ENCODE measurements at places on chromosomes 12 and 14. TPM values are rescaled to one million over a fixed set of nuclear protein-coding genes. Genes with fewer than 3 reads are reported as not detected.
A peak's percentile ranks its signal among the peaks of the same experiment; 100 is the strongest.

Gene CLECL1
- total RNA-seq: not detected

Gene EEA1
- total RNA-seq: 20.4 TPM

Gene REC8
- not detected for total RNA-seq

Gene GDF3
- not detected for total RNA-seq

Gene ESPL1
- 29.0 TPM for total RNA-seq

Gene C14orf180
- not detected for total RNA-seq

Gene INHBE
- total RNA-seq: 1.6 TPM

Gene ACOT2
- 46.4 TPM for total RNA-seq

Gene LGMN
- 66.5 TPM for total RNA-seq

Gene MED6
- 60.6 TPM for total RNA-seq

GRCh38 chr12:57756406-57757341 is 1.8 kb downstream of the MARCHF9 start:
- DNase-seq: no peak

GRCh38 chr12:117098361-117099217 is 627 bp downstream of the TESC start:
- DNase-seq: no peak

GRCh38 chr12:1453810-1454209 is 140.6 kb downstream of the FBXL14 start:
- no peak for DNase-seq

DNA sequence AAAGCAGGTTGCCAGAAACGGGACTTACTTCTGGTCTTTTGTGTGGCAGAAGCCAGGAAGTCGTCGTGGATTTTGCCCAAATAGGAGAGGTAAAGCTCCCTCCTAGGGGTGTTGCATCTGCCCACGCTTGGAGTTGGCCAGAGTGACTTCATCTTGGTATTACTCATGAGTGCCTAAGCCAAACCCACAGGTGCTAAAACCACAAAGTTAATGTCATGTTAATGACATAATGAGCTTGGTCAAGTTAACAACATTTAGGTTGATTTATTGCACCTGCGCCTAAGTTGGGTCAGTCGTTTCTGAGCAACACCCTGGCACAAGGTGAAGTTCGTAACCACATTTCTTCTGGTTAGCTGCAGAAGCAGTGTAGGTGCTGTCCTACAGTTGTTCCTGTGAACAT is 225.2 kb downstream of the FUT8 start:
- DNase-seq: peak; percentile 76

DNA sequence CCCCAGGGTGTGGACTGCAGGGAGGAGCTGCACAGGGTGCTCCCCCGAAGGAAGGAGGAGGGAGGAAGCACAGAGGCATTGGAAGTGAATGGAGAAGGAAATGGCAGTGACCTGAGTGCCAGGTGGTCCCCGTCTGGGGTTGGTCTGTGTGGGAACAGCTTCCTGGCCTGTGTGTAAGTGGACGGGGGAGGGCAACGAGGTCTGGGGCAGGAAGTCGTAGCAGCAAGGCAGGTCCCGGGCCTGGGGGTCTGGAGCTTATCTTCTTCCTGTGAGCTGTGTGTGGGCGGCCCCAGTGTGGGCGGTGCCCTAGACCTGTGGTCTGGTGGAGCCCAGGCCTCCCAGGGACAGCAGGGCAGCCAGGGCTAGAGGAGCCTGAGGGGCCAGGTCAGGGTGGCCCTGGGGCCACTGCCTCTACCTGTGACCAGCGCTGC is 382.1 kb downstream of the TMEM121 start:
- DNase-seq: no peak

- DNase-seq: no peak
These were observed 310.3 kb downstream of the TMEM121 start for GRCh38 chr14:105836730-105837129.

DNA sequence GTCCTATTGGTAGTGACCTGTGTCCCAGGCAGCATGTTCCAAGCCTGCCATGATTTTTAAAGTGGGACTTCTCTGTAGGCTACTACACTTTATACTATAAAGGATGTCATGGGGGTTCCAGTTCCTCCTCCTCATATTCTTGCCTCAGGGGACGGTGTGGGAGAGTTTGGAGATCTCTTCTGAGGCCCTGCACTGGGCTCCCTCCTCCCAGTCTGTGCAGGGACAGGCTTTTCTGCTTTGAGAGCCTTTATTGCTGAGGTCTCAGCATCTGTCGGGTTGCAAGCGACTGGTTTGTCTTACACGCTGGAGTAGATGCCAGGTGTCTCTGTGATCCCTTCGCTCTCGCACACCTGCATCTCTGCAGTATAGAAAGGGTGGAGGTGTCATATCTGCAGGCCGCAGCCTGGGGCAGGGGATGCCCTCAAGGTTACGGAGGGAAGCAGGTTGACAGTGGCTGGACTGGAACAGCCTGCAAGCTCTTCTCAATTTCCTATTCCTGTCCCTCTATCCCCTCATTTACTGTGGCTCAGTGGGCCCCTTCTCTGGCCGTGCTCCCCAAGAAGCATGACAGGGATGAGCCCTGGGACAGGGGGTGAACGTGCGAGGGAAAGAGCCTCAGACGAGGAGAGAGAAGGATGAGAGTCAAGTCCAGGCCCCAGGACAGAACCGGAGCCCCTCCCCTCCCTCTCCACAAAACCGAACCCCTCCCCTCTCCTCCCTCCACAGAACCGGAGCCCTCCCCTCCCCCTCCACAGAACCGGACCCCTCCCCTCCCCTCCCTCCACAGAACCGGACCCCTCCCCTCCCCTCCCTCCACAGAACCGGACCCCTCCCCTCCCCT is 51.3 kb downstream of the SLC6A12 start:
- DNase-seq: no peak

GRCh38 chr12:89791286-89791685 is 82.6 kb upstream of the ATP2B1 start:
- no peak for DNase-seq

GRCh38 chr14:42944284-42944683 is 1337.6 kb downstream of the LRFN5 start:
- DNase-seq: no peak

- DNase-seq: no peak
These were observed 61.0 kb downstream of the ETV6 start for GRCh38 chr12:11710431-11710830.

DNA sequence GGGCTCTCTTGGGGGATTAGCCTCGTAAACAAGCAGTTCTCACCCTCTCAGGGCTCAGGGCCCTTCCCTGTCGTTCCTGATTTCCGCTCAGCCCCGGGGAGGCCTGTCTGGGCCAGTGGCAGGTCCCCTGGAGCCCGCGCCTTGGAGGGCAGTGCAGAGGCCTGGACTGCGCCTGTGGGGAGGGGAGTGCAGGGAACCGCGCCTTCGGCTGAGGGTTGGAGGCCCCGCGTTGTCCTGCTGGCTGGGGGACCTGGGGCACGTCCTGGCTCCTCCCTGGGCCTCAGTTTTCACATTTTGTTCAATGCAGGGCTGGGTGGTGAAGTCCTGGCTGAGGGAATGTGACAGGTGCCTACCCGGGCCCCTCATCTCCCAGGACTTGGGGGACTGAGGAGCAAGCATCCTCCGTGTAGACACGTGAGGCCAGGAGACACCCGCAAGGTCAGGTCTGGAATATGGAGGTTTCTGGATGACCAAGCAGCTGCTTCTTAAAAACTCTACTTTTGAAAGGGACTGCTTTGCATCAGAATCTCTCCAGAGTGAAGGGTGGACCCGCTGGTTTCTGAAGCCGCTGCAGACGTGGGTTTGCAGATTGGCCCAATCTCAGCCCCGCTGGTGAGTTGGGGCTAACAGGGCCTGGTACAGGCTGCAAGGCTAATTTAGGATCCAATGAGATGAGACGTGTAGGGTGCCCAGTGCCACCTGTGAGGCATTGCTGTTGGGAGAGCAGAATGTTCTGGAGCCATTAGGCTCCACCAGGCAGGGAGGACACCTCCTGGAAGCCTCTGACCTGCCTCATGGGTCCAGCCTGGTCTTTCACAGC is 80.2 kb downstream of the KIF26A start:
- DNase-seq: no peak

GRCh38 chr12:67826946-67827720 is 162.1 kb upstream of the IFNG-AS1 start:
- DNase-seq: peak; percentile 61

GRCh38 chr12:19527866-19528265 is 88.6 kb downstream of the AEBP2 start:
- no peak for DNase-seq

DNA sequence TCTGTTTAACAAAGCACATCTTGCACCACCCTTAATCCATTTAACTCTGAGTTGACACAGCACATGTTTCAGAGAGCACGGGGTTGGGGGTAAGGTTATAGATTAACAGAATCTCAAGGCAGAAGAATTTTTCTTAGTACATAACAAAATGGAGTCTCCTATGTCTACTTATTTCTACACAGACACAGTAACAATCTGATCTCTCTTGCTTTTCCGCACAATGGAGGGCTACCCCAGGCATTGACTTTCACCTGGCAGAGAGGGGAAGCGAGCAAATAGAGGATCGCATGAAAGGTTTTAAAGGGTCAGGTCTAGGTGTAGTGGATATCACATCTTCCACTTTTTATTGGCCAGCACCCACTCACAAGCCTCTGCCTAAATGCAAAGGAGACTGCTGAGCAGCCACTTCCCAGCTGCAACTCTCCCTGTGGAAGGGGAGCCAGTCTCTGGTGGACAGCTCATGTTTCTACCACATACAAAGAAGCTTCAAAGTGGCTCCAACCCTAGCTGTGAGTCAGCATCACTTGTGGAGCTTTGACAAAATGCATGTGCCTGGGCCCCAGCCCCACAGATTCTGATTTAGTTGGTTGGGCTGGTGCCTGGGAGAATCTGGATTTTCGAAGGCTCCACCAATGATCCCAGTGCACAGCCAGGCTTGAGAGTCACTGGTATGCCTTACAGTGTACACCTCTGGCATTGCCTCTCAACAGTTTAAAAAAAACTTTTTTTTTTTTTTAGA is 7.2 kb upstream of the FNTB start:
- DNase-seq: peak; percentile 33

DNA sequence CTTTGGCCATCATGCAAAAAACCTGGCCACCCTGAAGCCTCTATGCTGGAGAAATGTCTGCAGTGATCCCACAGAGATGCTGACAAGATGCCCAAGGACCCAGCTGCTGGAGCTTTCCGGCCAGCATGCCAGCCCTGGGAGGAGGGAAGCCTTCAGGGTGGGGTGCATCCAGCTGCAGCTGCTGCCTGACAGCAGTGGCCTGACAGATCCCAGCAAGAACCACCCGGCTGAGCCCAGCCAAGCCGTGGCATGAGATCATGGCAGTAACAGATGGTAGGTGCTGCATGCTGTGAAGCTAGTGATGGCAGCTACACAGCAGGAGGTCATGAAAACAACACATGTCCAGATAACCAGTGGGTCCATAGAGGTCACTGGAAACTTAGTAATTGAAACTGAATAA is 13.8 kb downstream of the CLBA1 start:
- DNase-seq: no peak

DNA sequence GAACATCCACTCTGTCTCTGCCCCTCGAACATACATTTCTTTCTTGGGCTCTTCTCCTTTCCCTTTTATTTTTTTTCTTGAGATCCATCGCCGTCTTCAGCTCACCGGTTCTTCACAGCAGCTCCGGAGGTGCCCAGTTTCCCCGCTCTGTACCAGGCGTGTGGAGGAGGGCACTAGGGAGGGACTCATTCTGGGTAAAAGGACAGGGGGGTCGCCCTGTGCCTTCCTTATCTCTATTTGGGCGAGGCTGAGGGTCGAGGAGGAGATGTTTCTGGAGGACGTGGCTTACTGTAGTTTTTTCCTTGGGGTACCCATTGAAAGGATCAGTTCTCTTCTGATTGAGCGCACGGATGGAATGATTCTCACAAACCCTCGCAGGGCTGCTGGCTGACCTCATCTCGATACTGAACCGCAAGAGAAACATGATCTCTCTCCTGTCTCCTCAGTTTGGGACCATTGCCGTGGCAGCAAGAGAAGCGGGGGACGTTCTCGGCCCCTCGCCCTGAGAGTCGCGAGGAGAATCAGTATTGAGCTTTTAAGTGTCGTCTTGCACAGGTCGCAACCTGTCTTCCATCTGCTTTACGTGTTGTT is 386 bp downstream of the LIN52 start:
- DNase-seq: peak; percentile 69

- no peak for DNase-seq
These were observed 303.9 kb upstream of the SYT1 start for GRCh38 chr12:78560633-78561032.

DNA sequence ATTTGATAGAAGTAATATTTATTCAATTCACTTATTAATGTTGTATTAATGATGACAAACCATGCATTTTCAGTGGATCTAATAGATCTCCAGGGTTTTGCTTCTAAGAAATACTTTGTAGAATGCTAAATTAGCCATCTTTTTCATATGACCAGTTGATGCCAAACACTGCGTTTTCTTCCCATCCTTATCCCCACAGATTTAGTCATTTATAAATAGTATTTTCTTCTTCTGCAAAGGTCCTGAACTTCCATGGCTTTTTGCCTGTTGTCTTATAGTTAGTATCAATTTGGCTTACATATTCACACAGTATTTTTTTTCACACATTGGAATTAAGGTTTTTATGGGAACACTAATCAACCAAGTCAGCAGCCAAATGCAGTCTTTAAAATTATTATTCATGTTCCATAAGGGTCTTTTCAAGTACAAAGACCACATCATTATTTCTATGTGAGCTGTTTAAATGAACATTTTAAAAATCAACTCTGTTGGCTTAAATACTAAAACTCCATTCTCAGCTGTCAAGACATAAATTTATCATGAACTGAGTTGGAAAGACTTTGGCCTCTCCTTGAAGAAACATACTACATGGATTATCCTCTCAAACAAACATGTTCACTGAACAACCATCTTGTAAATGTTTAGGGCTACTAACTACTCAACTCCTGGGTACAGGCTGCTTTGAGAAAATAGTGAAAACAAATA is 1278.4 kb upstream of the FLRT2 start:
- no peak for DNase-seq

DNA sequence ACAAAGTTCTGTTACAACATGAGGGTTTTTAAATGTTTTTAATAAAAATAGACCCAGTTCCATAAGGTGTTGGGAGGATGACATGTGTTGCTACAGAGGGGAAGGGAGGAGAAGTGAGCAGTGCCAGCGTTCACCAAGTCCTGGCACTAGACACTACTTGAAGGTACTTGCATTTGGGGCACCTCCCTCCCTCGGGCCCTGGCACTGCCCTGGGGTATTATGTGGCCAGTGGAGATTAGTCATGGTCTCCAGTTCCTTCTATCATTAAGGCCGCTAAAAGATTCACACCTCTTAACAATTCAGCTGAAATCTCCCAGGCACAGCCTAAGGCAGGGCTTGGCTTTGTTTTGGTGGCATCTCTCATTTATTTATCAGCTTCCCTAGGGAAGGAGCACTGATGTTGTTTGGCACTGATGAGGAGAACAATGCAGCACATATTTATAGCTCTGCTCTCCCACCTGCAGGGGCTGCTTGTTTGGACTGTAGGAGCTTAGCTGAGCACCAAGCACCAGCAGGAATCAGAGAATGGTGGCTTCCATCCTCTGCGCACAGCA is 155.5 kb upstream of the NTF3 start:
- DNase-seq: no peak

DNA sequence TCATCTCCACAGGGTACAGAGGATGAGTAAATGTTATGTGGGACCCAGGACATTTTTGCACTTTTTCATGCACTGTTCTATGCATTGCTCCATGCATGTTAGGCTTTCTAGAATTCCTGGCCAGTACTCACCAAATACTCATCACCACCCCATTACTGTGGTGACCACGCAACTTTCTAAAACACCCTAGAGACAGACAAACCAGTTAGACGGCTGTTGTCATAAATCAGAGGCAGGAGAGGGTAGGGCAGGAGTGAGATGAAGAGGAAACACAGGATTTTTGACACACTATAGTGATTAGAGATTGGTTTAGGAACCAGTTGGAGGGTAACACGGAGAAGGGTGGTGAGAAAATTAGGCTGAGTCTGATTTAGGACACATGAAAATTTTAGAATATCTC is 59.3 kb downstream of the IFNG start:
- no peak for DNase-seq
